ENCODE measurements at places on chromosomes 3 and 15.

DNA sequence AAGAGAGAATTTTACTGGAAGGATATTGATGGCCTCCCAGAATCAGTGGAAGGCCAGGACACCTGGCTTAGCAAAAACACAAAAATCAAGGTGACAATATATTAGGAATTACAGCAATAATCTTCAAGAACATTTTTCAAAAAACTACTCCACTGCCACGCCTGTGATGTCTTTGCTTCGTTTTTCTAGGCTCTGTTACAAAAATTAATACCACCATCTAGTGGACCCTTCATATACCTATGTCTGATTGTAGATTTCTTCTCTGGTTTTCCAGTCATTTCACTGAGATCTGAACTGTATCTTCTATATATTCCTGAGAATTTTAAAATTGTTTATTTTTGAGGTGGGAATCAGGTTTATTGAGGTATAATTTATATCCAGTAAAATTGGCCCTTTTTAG is 5.6 kb upstream of the SLC33A1 start:
- no peak for DNase-seq

- DNase-seq, result no peak
Observed at GRCh38 chr3:175526609-175527280, 667.6 kb downstream of the NAALADL2 start.

DNA sequence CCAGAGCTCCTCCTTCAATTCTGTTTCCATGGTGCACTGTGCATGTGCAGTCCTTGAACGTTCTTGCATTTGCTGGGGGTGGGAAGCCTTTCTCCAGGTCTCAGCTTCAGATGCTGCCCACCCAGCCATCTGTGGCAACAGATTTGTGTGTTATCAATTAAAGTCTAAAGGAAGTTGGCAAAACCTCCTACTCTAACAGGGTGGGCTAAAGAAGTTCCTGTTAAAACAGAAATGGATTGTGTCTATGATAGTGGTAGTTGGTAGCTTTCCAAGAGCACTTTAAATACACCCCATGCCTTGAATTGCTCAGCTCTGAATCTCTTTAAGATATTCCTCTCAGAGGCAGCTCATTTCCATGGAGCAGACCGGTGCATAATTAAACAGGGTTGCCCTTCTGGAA is 488.0 kb upstream of the SUCLG2 start:
- no peak for DNase-seq

DNA sequence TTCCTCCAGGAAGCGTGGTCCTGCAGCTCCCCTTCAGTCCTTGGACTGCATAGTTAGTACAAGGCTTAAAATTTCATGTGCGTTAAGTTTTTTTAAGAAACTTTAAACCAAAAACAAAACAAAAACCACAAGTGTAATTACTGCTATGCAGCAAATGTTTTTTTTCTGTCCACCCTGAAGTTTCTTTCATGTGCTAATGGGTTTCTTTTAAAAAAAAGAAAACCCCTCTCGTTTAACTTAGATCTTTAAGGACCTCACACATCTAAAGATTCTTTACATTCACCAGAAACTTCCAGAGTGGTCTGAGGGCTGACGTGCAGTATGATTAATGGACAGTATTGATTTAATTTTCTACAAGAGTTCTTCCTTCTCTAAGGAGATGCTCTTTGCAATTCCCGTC is 72.0 kb upstream of the PYGO1 start:
- DNase-seq, result no peak

Measured in activated CD4-positive, alpha-beta T cell treated with anti-CD3 and anti-CD28 coated beads, Interleukin-2, amount 50 U/mL, for 1 hour (primary cell).